Adrenal gland (tissue), 19 donors: ENCODE measurements at places on chromosomes 13 and 19. TPM values are rescaled to one million over a fixed set of nuclear protein-coding genes. Genes with fewer than 3 reads are reported as not detected.
A peak's percentile ranks its signal among the peaks of the same experiment; 100 is the strongest.

The GJB6 gene
- total RNA-seq = not detected

The MIA gene
- not detected for total RNA-seq

The TDRD12 gene
- 3.7 TPM for total RNA-seq

DNA sequence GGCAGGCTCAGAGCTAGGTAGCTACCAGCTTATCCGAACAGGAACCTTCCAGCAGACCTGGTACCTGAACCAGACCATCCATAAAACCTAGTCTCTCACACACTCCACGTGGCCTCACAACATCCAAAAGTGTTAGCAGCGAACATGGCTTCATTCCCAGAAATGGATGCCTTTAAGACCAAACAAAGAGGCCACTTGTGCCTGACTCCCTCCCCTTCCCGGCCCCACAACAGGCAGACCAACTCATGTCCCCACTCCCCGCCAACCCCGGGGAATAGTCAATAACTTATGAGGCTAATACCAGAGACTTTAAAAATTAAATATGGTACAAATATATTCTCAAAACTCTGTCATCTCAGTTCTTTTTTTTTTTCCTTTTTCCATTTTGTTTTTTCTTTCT lies 46.2 kb downstream of the ZNF557 start:
- DNase-seq = no peak
- H3K4me1 ChIP-seq = no peaks in the 10 kb centered on the region
- no peak overlapping the region for H3K27ac ChIP-seq
- no peaks in the 10 kb centered on the region for H3K27me3 ChIP-seq

DNA sequence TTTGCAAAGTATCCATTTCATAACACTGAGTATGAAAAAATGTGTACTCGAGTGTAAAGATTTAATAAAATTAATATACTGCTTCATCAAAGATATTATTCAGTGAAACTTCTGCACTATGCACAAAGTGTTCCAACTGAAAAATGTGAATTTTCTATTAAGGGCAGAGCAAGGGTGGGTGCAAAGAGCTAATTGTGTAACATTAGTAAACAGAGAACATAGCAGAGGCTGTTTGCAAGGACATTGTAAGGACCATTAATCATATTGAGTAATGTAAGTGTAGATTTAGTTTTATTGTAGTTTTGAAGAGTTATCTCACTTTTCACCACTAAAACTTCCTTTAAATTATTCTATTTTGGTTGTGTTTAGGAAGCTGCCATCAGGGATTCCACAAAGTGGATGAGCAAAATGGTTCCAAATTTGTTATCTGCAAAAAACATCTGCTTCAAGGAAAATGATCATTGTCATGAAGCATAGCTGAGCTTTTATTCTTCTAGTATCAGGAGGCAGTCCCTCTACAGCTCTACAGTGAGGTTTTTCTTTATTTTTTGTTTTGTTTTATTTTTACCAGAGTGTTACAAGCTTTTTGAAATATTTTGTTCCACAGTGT lies 1375.4 kb downstream of the SLITRK1 start:
- DNase-seq = no peak
- no peak overlapping the region for H3K27ac ChIP-seq
- no peaks in the 10 kb centered on the region for H3K27me3 ChIP-seq
- H3K4me3 ChIP-seq = no peak overlapping the region
- no peaks in the 10 kb centered on the region for H3K36me3 ChIP-seq

DNA sequence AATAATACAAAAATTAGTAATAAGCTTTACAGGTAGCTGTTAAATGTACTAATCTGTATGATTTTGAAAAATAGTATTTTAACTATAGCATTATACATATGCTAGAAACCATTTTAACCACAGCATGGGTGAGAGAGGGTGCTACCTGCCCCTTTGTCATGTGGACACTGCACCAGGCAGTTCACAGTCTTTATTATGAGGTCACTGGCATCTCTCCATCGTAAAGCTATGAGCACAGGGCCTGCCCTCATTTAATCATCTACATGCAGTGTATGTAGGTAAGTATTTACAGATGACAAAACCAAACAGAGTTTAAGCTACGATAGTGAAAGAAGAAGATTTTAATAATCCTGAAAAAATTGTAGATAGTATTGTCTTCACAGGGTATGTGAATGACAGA lies 21.7 kb downstream of the EDNRB start:
- no peaks in the 10 kb centered on the region for H3K36me3 ChIP-seq
- no peaks in the 10 kb centered on the region for H3K27me3 ChIP-seq
- DNase-seq = no peak
- peaks cover 16% of the 10 kb centered on the region for H3K4me1 ChIP-seq
- peak overlapping the region; percentile 45 for H3K27ac ChIP-seq

DNA sequence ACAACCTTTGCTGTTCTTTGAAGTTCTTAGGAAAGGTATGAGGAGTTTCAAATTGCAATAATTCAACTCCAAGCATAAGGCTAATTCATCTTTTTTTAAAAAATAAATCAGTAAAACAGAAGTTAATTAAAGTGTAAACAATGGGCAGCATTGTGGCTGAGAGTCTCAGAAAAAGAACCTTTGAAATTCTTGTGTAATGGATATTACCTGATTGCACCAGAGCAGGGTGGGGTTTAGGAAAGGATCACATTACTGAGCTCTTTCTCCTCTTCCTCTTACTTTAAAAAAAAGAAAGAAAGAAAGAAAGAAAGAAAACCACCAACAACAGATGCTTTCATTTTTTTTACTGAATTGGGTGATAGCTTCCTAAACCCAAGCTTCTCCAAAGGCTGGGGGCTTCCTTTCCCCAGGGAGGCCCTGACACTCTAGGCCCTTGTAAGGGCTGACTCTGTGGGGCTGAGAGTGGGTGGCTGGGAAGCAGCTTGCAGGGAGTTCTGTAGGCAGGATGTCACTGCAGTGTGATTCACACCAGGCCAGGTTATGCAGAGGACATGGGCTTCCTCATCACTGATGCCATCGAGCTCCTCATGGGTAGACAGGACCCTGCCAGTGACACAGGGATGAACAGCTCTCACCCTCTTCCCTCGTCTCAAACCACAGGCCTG lies 564.5 kb downstream of the FGF9 start:
- H3K27ac ChIP-seq = no peak overlapping the region
- H3K36me3 ChIP-seq = no peaks in the 10 kb centered on the region
- DNase-seq = no peak
- no peak overlapping the region for H3K4me3 ChIP-seq
- no peaks in the 10 kb centered on the region for H3K4me1 ChIP-seq
- no peaks in the 10 kb centered on the region for H3K27me3 ChIP-seq

GRCh38 chr13:112995395-112996191 lies 26.6 kb downstream of the MCF2L start:
- no peaks in the 10 kb centered on the region for H3K27me3 ChIP-seq
- H3K4me1 ChIP-seq = no peaks in the 10 kb centered on the region

- peak; percentile 98 for DNase-seq
- peaks cover 24% of the 10 kb centered on the region for H3K36me3 ChIP-seq
- H3K27me3 ChIP-seq = no peaks in the 10 kb centered on the region
- peak overlapping the region; percentile 84 for H3K27ac ChIP-seq
- H3K4me1 ChIP-seq = peaks cover 31% of the 10 kb centered on the region
Observed at GRCh38 chr19:15125232-15126067, 18.2 kb downstream of the SYDE1 start.

DNA sequence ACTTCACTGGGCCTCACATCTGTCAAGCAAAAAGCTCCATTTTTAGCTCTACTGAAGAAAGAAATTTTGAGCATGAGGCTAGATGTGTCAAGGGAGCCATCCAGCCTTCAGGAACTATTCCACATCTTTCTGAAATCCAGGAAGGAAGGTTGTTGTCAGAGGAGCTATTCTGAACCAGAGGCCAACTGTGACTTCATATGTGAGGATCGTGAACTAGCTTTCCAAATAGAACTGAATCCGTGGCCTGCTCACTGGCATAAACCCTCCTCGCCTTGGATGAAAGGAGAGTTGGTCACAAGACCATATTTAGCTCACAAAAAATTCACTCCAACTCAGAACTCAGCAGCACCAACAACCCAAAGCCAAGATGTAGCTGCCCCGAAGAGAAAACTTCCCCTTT lies 195.8 kb downstream of the FOXO1 start:
- no peaks in the 10 kb centered on the region for H3K36me3 ChIP-seq
- no peak overlapping the region for H3K27ac ChIP-seq
- no peaks in the 10 kb centered on the region for H3K27me3 ChIP-seq
- no peaks in the 10 kb centered on the region for H3K4me1 ChIP-seq
- H3K4me3 ChIP-seq = no peak overlapping the region

DNA sequence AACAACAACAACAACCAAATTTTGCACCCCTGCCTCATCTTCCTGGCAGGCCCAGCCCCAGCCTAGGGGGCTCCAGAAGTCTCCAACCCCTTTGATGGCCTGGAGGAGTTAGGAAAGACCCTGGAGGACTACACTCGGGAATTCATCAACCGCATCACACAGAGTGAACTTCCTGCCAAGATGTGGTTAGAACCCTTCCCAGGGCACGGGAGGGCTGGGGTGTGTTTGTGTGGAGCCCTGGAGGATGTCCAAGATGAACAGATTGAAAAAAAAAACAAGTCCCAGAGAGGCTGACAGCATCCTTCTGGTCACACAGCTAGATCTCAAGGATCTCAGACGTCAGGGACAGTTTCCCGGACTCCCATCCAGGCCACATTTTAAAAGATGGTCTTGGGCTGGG lies 13.3 kb downstream of the APOC1 start:
- H3K4me1 ChIP-seq = peaks cover 41% of the 10 kb centered on the region
- H3K4me3 ChIP-seq = no peak overlapping the region
- no peaks in the 10 kb centered on the region for H3K27me3 ChIP-seq
- DNase-seq = no peak
- no peaks in the 10 kb centered on the region for H3K36me3 ChIP-seq

GRCh38 chr19:29233591-29233990 lies 20.6 kb upstream of the UQCRFS1 start:
- no peak for DNase-seq
- peaks cover 3% of the 10 kb centered on the region for H3K27me3 ChIP-seq
- no peak overlapping the region for H3K27ac ChIP-seq
- no peaks in the 10 kb centered on the region for H3K36me3 ChIP-seq
- no peak overlapping the region for H3K4me3 ChIP-seq

GRCh38 chr13:46526100-46526735 lies 26.8 kb upstream of the LRCH1 start:
- no peak overlapping the region for H3K27ac ChIP-seq
- H3K36me3 ChIP-seq = no peaks in the 10 kb centered on the region
- H3K27me3 ChIP-seq = no peaks in the 10 kb centered on the region
- no peak overlapping the region for H3K4me3 ChIP-seq
- no peak for DNase-seq

DNA sequence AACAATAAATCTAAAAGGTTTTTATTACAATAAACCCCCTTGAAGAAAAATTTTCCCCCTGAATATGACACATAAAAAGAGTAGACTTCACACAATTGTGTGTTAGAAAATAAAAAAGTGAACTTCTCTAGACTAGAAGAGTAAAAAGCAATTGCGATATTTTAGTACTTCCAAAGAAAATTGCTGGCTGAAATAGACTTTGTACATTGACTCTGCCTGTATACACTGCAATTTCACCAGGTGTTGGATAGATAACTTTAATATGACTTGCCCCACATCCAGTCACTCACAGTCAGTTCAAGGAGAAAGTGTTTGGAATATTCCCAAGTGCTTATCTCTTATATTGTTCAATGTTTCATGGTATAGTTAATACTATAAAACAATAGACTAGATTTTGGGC lies 1780.1 kb upstream of the PCDH20 start:
- H3K27me3 ChIP-seq = no peaks in the 10 kb centered on the region
- no peaks in the 10 kb centered on the region for H3K4me1 ChIP-seq
- H3K27ac ChIP-seq = no peak overlapping the region
- H3K4me3 ChIP-seq = no peak overlapping the region

GRCh38 chr13:83884141-83884540 lies 1.9 kb upstream of the SLITRK1 start:
- no peak for DNase-seq
- H3K4me3 ChIP-seq = no peak overlapping the region
- H3K27ac ChIP-seq = no peak overlapping the region
- H3K27me3 ChIP-seq = peaks cover 33% of the 10 kb centered on the region
- H3K36me3 ChIP-seq = no peaks in the 10 kb centered on the region
- H3K4me1 ChIP-seq = no peaks in the 10 kb centered on the region

DNA sequence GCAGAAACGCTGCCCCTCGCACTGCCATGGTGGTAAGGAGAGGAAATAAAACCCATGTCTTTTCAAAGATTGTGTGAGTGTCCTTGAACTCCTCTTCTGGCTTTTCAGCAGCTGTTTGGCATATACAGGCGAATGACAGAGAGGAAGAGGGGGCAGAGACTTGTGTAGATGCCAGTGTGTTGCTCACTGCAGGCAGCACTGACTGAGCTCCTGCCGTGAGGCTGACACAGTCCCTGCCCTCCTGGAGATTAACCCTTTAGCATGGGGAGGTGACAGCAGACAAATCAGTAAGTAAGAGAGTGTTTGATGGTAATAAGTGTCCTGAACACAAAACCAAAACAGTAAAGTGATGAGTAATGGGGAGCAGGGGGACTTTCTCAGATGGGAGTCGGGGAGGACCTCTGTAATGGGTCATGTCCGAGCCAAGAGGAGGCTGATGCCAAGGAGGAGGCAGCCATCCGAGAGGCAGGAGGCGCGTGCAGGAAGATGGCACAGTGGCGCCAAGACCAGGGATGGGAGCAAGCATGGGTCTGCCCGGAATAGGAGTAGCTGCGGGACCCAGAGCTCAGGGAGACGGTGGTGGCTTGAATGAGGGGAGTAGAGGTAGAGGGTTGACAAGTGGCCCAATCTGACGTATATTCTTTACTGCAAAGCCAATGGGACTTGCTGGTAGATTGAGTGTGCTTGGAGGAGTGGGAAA lies 182.2 kb downstream of the FOXO1 start:
- no peak overlapping the region for H3K27ac ChIP-seq
- H3K4me3 ChIP-seq = no peak overlapping the region
- H3K27me3 ChIP-seq = no peaks in the 10 kb centered on the region
- DNase-seq = no peak
- peaks cover 7% of the 10 kb centered on the region for H3K4me1 ChIP-seq
- no peaks in the 10 kb centered on the region for H3K36me3 ChIP-seq

GRCh38 chr19:30315159-30315558 lies 57.0 kb upstream of the ZNF536 start:
- H3K4me3 ChIP-seq = no peak overlapping the region
- no peaks in the 10 kb centered on the region for H3K36me3 ChIP-seq
- DNase-seq = no peak
- no peaks in the 10 kb centered on the region for H3K27me3 ChIP-seq
- H3K27ac ChIP-seq = no peak overlapping the region
- H3K4me1 ChIP-seq = no peaks in the 10 kb centered on the region

DNA sequence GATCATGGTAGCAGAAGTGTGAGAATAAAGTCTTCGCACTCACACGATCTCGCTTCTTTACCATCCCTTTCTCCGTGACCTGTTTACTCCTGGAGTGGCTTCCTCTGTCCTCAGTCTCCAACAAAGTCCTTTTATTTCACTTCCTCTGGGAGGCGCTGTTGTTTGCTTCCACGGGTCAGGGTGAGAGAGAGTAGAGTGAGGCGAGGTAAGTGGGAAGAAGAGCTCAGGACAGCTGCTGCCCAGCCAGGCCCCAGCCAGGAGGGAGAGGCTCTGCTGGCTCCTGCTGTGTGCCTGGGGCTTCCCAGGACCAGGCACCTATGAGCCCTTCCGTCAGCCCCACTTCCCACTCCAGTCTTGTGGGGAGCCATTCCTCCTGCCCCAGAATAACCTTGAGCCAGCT lies 242.1 kb downstream of the FGF9 start:
- no peak overlapping the region for H3K27ac ChIP-seq
- no peak overlapping the region for H3K4me3 ChIP-seq
- H3K36me3 ChIP-seq = no peaks in the 10 kb centered on the region
- no peak for DNase-seq

GRCh38 chr13:102776271-102776670 lies 2.7 kb upstream of the TEX30 start:
- no peaks in the 10 kb centered on the region for H3K36me3 ChIP-seq
- no peak overlapping the region for H3K4me3 ChIP-seq

- H3K36me3 ChIP-seq = peaks cover 51% of the 10 kb centered on the region
- no peak for DNase-seq
- peaks cover 22% of the 10 kb centered on the region for H3K4me1 ChIP-seq
- no peaks in the 10 kb centered on the region for H3K27me3 ChIP-seq
Observed at GRCh38 chr19:45045671-45046353, 7.0 kb downstream of the CLASRP start.

GRCh38 chr13:113207890-113208420 lies 514 bp downstream of the PCID2 start:
- H3K36me3 ChIP-seq = peaks cover 10% of the 10 kb centered on the region
- peak; percentile 49 for DNase-seq
